ENCODE measurements at places on chromosomes 12 and 14.

- no peak for DNase-seq
Measured at GRCh38 chr12:3136641-3137267, 59.6 kb downstream of the TSPAN9 start.

GRCh38 chr12:109645194-109645593 lies 68.4 kb upstream of the FAM222A start:
- no peak for DNase-seq

DNA sequence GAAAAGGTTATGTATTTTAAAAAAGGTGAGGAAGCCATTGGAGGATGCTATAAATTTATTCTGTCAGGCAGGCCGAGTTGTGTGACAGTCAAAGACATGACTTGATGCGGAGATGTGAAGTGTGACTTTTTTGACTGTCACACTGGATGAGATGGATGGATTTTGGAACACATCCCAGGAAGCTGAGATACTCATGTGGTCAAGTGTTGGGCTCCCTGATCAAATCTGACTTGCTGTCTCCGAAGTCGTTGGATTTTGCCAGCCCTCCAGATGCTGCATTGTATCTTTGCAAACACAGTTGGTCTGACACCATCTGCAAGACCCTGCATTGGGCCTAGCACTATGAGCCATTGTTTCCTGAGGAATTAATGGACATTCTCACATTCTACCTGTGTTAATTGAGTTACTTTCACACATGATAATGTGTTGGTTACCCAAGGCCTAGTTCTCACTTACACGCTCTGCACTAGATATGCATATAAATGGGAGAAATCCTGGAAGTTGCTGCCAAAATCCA lies 204.0 kb upstream of the PRKD1 start:
- DNase-seq: no peak

- no peak for DNase-seq
Measured at GRCh38 chr12:5481645-5482044, 49.7 kb downstream of the NTF3 start.

DNA sequence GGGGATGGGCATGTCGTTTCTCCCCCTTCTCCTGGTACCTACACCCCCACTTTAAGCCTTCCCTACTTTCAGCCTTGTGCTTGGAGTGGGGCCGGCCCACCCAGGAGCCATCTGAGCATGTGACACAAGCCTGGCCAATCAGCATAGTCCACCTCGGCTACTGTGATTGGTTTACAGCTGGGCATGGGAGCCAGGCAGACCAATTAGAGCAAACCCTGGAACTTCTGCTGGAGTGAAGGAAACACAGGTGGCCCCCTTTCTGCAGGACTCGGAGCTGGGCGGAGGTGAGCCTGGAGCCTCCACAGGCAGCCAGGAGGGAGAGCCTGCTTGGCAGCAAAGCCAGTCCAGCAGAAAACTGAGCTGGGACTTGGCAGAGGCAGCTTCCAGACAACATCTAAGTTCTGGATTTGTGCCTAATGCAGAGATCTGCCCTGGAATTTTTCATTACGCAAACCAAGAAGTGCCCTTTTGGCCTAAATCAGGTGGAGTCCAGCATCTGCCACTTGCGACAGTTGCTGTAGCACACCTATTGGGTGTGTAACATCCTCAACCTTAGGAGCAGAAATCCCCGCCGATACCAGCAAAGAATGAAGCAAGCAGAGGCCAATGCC lies 59.5 kb downstream of the SCARB1 start:
- DNase-seq: no peak

GRCh38 chr14:68733086-68733914 lies 59.6 kb downstream of the ZFP36L1 start:
- no peak for DNase-seq

- no peak for DNase-seq
Measured at GRCh38 chr12:38544330-38545066, 227.9 kb downstream of the ALG10B start.

DNA sequence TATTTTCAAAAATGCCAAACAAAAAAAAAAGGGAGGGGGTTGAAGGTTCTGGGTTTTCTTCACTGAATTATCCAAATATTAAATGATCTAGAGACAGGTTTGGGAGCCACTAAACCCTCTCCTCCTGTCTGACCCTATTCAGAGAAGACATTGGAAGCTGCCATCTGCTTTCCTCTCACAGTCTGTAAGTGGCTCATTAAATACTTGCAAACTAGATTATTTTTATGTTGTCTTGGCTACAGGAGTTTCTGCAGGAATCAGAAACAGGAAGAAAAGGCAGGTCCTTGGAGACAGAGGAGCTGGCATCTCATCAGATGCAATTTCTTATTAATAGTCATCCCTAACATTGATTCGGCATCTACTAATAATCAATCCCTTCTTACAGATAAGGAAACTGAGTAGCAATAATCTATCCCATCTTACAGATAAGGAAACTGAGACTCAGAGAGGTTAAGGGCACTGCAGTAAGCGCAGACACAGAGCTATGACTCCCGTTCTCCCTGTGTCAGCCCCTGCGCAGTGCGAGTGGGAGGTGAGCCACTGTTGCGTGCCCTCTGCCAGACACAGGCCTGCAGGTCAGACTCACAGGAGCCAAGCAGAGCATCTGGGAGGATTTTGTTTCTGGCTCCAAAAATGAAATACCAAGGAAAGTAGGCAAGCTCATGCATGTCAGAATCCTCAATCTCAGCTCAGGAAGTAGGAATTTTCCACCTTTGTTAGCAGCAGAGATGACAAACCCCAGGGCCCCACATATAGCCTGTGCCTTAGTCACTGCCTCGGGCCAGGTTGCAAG lies 11.0 kb downstream of the BDKRB2 start:
- no peak for DNase-seq

GRCh38 chr14:89259951-89260609 lies 157.0 kb downstream of the FOXN3 start:
- DNase-seq: no peak

GRCh38 chr14:37051153-37051552 lies 121.3 kb downstream of the SLC25A21 start:
- DNase-seq: no peak

- DNase-seq: no peak
Measured at GRCh38 chr14:86780876-86781510, 1212.0 kb downstream of the GALC start.

All from activated CD4-positive, alpha-beta T cell treated with anti-CD3 and anti-CD28 coated beads, Interleukin-2, amount 50 U/mL, for 4 hours (primary cell).